NCI-H2227 treated with DMSO at 0.1 percent for 48 hours (cell line): ENCODE measurements at places on chromosomes 4 and X.

DNA sequence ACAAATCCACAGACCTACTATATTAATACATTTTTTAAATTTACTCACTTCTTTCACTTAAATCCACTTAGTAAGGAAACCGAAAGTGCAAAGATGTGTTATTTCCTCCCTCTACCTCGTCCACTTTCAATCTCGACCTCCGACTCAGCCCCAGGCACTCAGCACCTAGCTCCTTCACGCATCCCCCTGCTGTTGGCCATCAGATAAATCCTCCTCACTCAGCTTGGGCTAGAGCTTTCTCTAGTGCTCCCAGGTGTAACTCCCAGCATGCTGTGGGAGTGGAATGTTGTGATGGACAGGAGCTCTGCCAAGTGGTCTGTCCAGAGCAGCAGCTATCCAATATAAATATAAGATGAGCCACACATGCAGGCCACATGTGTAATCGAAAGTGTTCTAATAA is 26.7 kb upstream of the TEC start:
- DNase-seq, result no peak

DNA sequence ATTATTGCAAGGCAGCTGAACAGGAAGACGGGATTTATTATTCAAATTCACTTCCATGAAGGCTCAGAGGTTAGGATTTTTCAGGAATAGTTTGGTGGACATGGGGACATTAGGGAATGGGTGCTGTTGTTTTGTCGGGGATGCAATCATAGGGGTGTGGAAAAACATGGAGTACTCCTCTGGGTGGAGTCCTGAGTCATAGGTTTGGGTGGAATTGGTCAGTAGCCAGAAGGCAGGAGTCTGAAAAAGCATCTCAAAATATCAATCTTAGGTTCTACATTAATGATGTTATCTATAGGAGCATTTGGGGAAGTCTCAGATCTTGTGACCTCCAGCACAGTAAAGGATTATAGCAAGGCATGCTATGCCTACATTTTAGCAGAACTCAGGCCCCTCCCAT is 14.5 kb upstream of the ETNPPL start:
- DNase-seq, result no peak

- DNase-seq, result no peak
These were observed 5.9 kb upstream of the RAB40AL start for GRCh38 chrX:102930990-102931756.

GRCh38 chr4:128288689-128289106 is 1.1 kb upstream of the PGRMC2 start:
- peak; percentile 42 for DNase-seq

DNA sequence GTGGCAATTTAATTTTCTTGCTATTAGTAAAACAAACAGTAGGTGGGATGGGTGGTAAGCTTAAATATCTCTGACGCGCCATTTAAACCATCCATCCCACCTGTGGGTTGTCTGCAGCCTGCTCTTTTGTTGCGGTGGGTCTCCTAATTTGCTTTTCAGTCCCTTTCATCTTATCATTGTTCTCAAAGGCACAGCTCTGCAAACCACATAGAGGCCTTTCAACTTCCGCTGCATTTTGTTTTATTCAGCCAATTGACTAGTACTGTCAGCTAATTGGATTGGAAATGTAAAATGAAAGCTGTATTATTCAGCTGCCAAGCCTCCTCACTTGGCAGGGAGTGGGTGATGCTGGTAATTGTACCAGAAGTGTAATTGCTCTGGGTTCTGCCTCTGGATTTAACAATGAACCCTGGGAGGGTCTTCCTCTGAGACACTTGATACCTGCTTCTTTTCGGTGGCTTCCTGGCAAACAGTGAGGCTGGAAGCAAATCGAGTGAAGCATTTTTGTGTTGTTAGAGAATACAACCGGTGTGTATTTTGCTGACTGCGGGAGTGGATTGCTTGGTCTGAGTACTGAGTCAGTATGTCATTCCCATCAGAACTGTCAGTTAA is 165.6 kb downstream of the FRAS1 start:
- no peak for DNase-seq
